Thymus (tissue), 14 donors: ENCODE measurements at places on chromosomes 6 and 20.

- DNase-seq, result no peak
These were observed 165.6 kb downstream of the GRM1 start for GRCh38 chr6:146194434-146194833.

GRCh38 chr20:63230800-63231268 lies 4.9 kb upstream of the BIRC7 start:
- DNase-seq, result no peak

GRCh38 chr20:18734525-18735189 lies 78.9 kb upstream of the SCP2D1 start:
- DNase-seq, result no peak

DNA sequence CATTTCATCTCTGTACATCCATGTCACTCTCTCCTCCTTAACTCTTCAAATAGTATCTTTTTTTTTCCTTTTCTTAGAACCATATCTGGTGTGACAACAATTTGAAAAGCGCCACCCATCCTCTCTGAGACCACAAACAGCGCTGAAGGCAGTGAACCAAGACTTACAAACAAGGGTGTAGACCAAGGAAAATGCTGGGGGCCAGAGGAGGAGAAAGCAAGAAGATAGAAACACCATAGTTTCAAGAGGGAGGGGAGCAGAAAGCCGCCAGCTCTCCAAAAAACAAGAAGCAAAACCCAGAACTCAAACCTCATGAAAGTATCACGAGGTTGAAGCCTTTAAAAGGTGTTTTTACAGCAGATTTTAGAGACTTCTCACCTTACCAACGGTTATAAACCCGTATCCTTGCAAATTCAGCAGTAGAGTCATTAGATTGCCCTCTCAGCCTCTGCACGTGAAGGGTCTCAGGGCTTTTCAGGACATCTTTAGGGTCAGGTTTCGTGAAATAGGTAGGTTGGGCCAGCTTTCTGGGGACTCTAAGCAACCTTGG lies 13.3 kb upstream of the RIPOR2 start:
- DNase-seq, result peak; percentile 40

DNA sequence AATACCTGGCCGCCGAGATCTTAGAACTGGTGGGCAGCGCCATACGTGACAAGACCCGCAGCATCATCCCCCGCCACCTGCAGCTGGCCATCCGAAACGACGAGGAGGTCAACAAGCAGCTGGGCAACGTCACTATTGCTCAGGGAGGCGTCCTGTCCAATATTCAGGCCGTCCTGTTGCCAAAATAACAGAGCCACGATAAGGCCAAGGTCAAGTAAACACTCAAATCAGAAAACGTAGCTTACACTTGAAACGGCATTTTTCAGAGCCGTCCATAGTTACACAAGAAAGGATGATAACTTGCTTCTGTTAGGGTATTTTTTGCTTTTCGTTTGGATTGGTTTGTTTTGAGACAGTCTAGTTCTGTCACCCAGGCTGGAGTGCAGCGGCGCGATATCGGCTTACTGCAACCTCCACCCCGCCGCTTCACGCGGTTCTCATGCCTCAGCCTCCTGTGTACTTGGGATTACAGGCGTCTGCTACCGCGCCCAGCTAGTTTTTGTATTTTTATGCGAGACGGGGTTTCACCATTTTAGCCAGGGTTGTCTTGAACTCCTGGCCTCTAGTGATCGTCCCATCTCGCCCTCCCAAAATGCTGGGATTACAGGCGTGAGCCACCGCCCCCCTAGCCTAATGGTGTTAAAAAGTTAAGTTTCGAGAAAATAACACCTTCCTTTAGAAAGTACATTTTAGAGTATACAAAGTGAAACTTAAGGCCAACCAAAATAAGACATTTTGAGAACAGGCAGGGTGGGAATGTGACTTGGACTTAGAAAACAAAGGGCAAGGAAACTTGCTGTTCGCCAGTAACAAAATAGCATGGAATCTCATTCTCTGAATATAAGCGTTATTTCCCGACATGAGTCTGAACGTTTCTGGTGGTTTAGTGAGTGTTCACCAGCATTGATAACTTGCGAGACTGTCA lies 42.8 kb upstream of the HFE start:
- DNase-seq, result no peak

DNA sequence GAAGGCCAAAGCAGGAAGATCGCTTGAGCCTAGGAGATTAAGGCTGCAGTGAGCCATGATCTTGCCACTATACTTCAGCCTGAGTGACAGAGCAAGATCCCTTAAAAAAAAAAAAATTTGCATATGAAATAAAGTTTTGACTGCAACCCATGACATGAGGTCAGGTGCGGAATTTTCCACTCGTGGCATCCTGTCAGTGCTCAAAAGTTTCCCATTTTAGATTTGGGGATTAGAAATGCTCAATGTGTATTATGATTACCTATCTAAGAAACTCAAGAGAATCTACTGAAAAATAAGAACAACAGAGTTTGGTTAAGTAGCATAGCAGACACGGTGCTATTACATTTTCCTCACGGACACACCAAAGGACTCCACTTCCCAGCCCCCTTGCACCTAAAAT lies 11.7 kb downstream of the SLC23A2 start:
- DNase-seq, result no peak

DNA sequence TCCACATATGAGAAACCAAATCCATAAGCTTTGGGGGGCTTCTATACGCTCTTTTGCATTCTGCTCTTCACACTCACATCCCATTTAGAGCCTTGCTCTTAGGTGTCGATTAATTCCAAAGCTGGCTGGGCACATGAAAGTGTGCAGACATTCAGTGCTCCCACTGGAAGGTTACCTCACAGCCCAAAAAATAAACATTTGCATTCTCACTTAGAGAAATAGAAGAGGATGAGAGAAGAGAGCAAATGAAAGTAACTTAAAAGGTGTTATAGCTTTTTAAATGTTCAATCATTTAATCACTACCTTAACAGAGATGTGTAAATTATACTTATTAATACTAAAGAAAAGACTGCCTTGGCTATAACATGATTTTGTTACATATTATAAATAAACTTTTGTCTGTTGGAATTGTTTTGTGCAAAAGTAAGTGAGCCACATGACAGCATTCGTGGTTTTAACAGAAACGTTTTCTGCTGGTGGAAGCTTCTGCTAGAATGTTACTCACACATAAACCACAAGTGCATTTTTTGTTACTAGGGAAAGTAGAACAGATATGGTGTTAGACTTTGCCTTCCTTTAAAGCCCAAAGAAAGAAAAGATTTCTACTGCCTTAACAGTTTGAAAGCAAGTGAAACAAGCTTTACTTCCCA lies 116.7 kb downstream of the SIM1 start:
- DNase-seq, result no peak

GRCh38 chr6:11023032-11023431 lies 21.1 kb downstream of the ELOVL2 start:
- DNase-seq, result no peak

- no peak for DNase-seq
These were observed 55.9 kb upstream of the NAA20 start for GRCh38 chr20:19961293-19961692.

DNA sequence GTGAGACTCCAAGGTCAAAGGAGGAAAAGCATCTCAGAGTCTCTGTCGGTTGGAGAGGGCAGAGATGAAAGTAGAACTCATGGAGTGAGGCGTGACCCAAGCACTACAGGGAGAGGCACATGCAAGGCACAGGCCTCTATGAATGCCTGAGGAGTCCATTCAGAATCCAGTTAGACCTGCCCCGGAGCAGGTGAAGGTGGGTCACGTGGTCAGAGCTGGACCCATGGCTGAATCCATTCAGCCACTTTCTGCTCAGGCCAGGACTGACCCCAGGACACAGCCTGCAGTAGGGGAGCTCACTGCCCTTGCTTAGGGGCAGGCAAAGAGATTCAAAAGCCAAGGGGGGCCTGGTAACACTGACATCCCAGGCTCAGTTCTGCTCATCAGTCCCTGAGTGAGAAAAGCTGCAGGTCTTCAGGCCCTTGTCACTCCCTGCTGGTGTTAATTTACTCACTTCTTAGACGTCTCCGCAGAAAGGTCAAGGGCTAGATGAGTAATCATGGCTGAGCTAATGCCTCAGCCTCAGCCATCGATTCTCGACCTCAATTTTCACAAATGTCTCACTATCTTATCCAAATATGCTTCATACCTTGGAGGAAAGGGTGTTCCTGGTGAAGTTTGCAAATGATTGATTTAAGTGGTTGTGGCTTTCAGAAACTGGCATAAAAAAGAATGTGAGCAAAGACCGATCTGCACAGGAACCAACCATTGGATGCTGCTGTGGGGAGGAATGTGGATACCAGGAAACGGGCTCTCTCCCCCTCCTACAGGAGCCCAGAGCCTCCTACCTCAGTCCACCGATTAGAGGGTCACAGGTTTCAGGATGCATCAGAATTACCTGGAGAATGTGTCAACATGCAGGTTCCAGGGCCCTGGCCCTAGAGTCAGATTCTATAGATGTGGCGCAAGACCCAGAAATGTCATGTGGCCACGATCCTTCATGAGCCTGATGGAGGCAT lies 584.4 kb downstream of the PTPRT start:
- DNase-seq, result no peak

- no peak for DNase-seq
These were observed 510.5 kb downstream of the LMBRD1 start for GRCh38 chr6:69286331-69286730.

DNA sequence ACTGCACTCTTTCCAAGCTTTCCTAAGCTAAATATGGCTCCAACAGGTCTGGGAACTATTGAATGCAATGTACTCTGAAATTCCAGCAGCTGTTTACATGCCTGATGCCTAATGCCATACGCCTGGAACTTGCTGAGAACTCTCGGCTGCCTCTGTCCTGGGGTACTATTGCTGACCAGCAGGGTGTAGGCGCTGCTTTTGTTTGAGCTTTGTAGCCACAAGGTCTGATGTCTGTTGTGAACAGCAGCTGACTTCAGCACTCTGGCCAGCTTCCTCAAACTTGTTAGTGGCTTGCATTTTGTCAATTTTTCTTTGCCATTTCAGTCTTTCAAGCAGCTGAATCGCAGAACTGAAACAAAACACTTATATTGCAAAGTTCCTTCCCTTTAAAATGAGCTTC lies 26.7 kb downstream of the SAYSD1 start:
- no peak for DNase-seq

GRCh38 chr20:25006431-25007167 lies 14.0 kb upstream of the APMAP start:
- no peak for DNase-seq
